Epithelial cell of proximal tubule (primary cell): ENCODE measurements at places on chromosomes 6 and 20.

- DNase-seq, result peak; percentile 12
Observed at GRCh38 chr6:123529843-123530242, 106.9 kb downstream of the TRDN start.

- DNase-seq, result no peak
Observed at GRCh38 chr20:39109933-39110818, 148.0 kb downstream of the DHX35 start.

DNA sequence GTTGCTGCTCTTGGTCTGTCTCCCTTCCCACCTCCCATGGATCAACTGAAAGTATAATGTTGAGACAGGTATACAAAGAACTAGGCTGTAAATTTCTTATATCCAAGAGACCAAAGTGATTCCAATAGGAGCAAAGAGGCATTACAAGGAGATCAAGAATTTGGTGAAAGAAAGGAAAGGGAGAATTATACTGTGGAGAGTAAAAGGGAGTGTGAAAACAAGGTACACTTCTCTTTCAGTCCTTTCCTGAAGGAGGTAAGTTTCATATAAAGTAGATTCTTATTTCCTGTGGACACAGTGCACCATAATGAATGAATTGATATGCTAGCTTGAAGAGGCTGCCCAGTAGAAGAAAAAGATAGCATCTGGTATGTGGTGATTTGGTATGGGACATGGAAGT, 49.7 kb downstream of the CD2AP start:
- DNase-seq, result no peak

GRCh38 chr6:97497713-97498331, 214.8 kb upstream of the MMS22L start:
- peak; percentile 12 for DNase-seq

DNA sequence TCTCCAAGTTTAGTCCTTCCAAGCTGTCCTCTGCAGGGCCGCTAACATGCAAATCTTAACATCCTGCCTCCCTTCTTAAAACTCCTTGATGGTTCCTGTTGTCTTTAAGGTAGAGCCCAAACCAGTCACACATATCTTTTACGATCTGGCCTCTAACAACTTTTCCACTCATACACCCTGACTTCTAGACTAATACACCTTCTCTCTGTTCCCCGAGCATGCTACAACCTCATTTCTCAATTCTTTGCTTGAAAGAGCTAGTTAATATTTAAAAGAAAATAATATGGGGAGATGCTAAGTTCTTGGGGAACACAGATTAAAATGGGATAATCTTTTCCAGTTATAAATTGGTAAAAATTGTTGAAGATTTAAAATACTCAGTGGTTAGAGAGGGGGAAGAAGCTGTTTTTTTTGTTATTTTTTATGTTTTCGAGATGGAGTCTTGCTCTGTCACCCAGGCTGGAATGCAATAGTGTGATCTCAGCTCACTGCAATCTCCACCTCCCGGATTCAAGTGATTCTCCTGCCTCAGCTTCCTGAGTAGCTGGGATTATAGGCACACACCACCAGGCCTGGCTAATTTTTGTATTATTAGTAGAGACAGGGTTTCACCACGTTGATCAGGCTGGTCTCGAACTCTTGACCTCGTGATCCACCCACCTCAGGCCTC, 250.7 kb downstream of the MAFB start:
- DNase-seq, result peak; percentile 38

DNA sequence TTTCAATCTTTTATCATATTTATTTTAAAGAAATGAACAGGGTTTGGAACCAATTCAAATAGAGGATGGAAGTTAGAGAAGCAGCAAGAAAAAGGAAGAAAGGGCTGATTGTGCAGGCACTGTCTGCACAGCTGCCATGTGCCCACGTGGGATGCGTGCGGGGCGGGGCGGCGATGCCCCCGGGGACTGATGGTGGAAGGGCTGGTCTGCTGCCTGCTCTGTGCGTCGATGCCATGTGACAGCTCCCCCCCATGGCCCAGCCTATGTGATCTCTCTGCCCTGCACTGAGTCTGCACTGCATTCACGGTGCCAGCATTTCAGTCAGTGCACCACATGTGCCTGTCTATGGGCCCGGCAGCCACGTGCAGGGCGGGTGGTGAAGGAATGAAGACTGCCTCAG, 96.4 kb downstream of the IRF4 start:
- DNase-seq, result no peak

DNA sequence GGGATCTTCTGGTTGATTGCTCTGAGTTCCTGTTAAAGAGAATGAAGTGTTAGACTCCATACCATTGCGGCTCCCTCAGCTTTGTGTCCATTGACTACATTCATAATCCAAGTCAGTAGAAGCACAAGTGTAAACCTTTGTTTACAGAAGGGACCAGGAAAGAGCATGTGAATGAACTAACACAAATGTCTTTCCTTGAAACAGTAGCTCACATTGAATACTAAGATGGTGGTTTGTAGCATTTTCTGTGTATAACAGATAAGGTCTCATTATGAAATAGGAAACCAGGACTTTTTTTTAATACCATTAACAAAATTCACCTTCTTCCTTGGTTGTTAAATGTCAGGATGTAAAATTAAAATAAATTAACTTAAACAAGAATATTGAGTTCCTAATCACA, 8.4 kb downstream of the STXBP5 start:
- no peak for DNase-seq

DNA sequence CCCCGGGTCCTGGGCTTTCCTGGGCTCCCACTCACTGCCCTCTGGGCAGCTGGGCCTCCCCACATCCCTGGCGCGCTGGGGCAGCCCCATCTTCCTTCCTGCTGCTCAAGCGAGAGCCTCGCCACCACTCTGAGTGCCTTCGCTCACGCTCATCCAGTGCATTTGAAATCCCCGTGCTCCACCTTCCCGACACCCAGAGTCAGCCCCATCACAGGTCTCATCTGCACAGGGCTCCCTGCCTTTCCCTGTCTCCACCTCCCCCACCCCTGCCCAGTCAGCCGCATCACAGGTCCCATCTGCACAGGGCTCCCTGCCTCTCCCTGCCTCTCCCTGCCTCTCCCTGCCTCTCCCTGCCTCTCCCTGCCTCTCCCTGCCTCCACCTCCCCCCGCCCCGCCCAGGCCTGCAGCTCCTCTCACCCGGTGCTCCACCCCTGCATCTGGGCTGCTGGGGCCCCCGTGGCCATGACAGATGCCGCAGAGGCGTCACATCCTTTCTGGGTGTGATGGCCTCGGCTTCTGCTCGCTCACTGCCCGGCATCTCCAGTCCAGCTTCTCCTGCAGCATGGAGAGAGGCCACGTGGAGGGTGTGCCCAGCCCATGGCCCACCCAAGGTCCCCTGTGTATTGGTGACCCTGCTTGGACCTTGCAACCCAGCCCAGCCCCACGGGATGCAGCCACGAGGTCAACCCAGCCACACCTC, 9.0 kb upstream of the BHLHE23 start:
- DNase-seq, result no peak

DNA sequence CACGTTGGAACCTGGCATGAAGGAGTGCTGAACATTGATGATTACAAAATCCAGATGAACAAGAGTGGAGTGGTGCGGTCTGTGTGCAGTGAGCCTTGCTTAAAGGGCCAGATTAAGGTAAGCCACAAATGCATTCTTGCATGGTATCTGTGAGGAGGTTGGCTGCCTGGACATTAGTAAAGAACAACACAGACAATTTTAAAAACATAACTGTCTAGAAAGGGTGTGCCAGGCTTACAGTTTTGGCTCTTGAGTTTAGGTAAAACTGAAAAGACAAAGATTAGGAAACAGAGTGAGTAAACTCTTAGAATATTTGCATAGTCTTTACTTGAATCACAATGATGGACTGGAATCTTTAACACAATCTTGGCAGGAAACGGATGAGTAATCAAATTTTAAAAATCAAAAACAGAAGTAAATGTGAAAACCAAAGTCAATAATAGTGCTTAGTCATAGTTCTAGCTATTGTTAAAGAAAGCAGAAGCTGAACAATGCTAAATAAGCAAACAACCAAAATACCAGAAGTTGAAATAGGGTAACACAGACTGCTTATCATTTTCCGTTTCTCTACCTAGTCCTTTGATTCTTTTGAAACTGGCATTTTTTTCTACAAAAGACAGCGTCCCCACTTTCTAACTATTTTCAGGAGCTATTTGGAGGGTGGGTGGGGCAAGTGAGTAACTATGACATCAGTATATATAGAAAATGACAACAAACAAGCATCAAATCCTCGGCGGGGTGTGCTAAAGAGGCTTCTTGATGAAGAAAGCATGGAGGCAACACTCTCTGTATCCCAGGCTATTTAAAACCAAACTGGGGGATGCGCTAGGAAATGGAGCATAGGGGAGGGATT, 185.8 kb upstream of the RAB32 start:
- peak; percentile 38 for DNase-seq

DNA sequence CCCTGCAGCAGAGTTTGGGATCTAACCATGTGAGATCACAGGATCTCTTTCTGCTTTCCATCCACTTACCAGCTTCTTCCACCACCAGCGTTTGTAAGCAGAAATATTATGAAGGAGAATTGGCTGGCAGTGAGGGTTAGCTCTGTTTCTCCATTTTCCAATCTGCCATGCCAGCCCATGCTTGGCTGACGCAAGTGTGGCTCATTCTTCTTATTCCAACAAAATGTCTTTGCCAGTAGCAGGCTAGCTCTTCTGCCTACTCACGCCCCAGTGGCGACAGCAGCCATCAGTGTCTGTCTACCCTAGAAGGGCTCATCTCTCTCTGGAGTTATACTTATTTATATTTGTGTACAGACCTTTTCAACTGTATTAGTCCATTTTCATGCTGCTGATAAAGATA, 286.2 kb downstream of the FARS2 start:
- DNase-seq, result no peak

DNA sequence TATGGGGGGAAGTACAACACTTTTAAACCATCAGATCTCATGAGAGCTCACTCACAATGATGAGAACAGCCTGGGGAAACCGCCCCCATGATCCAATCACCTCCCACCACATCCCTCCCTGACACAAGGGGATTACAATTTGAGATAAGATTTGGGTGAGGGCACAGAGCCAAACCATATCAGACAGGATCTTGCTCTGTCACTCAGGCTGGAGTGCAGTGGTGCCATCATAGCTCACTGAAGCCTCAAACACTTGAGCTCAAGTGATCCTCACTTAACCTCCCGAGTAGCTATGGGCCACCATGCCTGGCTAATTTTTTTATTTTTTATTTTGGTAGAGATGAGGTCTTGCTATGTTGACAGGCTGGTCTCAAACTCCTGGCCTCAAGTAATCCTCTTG, 5.1 kb upstream of the IYD start:
- DNase-seq, result no peak
